Heart left ventricle (tissue), 16 donors: ENCODE measurements at places on chromosomes 2 and 18.

DNA sequence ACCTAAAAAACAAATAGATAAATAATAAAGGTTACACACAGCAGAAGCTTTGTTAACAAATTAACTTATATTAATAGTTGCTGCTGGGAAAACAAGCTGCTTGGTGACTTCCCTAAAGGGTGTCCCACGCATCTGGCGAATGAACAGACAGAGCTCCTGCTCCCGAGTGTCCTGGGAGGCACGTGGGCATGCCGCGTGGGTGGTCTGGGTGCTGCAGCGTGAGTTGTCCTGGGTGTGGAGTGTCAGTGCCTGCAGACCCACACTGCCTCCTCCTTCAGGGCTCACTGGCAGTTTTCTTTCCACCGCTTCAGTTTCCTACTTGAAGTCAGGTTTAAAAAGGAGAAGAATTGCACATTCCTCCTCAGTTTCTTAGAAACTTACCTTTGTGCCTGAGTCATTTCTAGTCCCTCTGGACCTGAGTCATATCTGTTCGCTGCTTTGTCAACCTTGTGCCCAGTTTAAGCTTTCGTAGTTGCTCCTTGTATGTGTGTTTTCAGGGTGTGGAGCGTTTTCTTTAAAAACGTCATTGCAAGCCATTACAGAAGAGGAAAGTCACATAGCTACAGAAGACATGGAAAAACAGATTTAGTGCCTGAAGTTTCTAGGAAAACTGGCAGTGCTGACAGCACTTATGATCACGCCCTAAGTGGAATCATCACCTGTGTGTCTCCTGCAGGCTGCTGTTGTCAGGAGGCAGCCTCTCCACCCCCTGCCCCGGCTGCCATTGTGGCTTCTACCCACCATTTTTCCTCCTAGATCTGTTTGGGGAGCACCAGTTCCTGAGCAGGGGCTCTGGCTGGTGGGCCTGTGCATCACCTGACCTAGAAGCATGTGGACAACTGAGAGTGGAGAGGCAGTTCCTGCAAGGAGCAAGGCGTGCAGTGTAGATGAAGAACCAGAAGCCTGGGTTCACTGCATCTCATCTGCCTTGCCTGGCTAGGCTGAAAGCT, 24.5 kb downstream of the IMPA2 start:
- no peak for DNase-seq

DNA sequence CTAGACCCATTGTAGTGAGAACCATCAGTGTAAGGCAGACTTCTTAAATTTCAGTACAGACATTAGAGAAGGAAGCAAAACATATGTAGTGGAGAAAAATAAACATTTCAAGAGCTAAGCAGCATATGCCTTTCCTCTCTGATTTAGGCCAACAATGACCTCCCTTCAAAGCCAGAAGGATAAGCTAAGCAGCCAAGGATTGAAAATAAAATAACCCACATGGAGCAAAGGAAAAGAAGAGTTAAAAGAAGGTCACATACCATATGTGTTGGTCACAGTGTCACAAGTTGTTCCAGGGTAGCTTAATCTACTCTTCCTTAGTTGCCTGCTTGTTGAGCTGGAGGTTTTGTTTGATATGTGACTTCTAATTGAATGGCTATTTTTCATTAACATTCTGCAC, 15.6 kb upstream of the LAMA1 start:
- DNase-seq, result no peak

- DNase-seq, result no peak
Measured at GRCh38 chr2:20641123-20641985, 9.5 kb downstream of the HS1BP3 start.

GRCh38 chr2:228675646-228676045, 494.2 kb upstream of the SPHKAP start:
- DNase-seq, result no peak

- DNase-seq, result no peak
Measured at GRCh38 chr2:156982615-156983014, 274.9 kb upstream of the GALNT5 start.

DNA sequence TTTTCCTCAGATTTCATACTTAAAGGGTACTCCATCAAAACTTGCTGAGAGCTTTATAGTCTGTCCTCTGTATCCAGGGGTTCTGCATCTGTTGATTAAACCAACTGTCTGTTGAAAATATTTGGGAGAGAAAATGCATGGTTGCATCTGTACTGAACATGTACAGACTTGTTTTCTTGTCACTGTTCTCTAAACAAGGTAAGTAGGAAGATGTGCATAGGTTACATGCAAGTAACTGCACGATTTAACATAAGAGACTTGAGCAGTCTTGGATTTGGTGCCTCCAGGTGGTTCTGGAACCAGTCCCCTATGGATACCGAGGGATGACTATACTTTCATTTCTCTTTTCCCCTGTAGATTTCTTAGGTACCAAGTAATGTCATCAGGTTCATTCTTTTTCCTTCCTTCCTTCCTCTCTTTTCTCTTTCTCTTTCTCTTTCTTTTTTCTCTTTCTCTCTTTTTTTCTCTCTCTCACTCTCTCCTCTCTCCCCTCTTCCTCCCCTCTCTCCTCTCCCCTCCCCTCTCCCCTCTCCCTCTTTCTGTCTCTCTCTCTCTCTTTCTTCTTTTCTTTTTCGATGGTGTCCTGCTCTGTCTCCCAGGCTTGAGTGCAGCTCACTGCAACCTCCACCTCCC, 23.2 kb downstream of the ADNP2 start:
- DNase-seq, result no peak

DNA sequence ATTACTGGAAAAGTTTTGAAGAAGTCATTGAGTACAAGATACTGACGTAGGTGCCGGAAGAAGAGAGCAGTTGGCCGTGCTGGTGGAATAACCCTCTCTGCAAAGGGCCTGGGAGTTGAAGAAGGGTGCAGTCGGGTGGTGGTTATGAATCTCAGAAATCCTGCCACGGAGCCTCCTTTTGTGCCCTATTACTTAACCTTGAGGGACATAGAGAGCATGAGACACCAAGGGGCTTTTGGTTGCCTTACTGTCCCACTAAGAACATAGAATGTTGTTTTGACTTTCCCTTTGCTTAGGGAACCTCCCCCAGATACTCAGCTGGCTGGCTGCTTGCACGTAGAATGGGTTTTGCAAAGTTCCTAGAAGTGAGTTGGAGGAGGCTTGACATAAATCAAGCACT, 1.3 kb upstream of the CD28 start:
- DNase-seq, result no peak

DNA sequence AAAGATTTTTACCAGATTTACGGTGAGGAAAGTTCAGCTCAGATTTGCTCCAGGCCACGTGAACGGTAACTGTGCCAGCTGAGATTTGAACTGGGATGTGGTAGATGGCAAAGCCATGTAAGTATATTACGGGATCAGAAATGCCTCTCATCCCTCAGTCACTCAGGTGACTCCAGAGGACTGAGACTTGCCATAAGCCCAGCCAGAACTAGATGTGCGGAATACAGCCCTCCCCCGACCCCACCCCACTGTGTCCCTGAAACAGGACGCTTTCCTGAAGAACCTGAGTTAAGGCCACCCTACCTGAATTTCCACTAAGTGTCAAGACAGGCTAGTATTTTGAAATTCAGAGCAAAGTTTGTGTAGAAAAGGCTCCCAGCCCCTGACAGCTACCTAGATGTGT, 1.3 kb upstream of the FHL2 start:
- DNase-seq, result peak; percentile 23

DNA sequence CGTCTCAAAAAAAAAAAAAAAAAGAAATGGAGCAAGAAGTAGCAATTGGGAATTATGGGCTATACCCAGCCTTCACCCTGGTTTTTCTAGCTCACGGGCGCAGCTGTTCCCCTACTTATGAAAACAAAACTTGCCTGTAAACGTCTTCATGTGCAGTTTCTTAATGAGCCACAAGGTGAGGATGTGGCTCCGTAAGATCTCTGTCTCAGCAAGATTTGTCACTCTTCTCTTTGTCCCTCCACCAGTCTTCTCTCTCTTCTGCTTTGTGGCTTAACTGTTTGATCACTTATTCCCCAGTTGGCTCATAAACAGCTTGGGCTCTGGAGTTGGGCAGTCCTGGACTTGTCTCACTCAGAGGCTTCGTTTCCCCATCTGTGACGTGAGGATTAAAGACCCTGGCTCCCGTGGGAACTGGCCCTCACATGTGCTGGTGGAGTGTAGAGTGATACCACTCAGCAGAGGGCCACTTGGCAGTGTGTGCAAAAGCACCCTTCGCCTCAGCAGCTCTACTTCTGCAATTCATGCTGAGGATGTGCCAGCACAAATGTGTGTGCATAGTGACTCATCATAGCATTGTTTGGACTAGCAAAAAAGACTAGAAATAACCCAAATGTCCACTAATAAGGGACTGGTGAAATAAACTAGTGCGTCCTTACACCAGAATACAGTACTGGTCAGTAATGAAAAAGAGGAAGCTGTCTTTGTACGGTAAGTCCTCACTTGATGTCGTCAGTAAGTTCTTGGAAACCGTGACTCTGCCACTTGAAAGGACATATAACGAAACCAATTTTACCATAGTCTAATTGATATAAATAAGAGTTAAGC, 8.7 kb downstream of the CEP68 start:
- peak; percentile 54 for DNase-seq

DNA sequence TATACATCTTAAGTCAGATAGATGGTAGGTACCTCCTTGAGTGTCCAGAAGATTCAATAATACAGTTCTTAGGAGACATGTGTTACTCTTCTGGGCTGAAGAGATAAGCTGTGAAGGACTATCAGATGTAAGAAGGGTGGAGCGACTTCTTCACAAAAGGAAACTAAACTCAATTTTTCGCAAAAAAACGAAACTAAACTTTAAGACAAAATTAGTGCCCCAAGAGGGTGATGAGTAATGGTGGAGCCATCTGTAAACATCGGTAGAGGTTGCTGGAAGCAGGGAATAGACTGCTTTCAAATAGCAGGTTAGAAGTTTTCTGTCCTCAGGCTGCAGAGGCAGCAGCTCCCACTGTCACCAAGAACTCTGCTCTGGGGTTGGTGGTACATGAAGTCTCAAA, 111.6 kb upstream of the TACR1 start:
- DNase-seq, result no peak

DNA sequence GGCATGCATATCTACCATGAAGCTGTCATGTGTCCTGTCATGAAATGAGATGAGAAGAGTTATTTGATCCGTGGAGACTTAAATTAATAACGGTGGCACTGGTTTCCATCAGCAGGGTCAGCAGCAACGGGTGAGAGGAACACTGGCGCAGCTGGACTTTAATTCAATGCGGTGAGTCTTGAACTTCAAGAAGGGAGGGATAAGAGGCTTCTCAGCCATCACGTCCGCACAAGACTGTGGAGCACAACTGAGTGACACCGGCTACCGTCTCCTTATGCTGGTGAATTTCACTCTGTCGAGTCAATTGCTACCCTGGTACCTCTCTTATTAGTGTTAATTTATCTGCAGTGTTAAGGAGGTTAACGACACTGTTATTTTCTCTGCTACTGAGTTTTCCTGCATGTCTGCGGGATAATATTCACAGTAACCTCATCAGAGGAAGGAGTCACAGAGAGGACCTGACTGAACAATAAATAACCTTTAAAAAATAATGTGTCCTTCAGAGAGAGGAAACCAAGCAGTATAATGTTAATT, 236.8 kb downstream of the EPHA4 start:
- no peak for DNase-seq

- DNase-seq, result no peak
Measured at GRCh38 chr2:45915523-45915922, 264.0 kb downstream of the PRKCE start.

GRCh38 chr2:37468170-37468569, 123.7 kb downstream of the QPCT start:
- peak; percentile 21 for DNase-seq

GRCh38 chr2:175277772-175278171, 96.3 kb upstream of the ATP5MC3 start:
- DNase-seq, result no peak
